T-helper 17 cell (primary cell): ENCODE measurements at places on chromosomes 7 and 10. TPM values are rescaled to one million over a fixed set of nuclear protein-coding genes. Genes with fewer than 3 reads are reported as not detected.

PRF1 gene
- total RNA-seq = 16.5 TPM

DNA sequence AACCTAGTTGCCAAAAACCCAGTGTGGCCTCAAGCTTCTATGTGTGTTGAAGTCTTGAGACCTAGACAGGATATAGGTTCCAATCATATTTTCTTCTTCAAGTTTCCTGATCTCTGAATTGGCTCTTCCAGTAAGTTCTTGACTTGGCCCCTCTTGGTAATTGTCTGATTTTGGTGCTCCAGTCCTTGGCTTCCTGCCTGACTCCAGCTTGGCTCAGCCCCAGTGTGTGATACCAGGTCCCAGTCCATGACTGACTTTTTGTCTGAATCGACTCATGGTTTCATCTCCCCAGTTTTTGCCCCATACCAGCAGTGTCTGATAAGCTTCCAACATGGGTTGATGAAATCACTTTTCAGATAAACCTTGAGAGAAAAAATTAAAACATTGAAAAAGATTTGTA, 72.3 kb downstream of the FAS start:
- H3K36me3 ChIP-seq = no peaks in the 10 kb centered on the region
- H3K4me1 ChIP-seq = no peaks in the 10 kb centered on the region
- no peak overlapping the region for H3K4me3 ChIP-seq
- no peak overlapping the region for H3K27ac ChIP-seq

DNA sequence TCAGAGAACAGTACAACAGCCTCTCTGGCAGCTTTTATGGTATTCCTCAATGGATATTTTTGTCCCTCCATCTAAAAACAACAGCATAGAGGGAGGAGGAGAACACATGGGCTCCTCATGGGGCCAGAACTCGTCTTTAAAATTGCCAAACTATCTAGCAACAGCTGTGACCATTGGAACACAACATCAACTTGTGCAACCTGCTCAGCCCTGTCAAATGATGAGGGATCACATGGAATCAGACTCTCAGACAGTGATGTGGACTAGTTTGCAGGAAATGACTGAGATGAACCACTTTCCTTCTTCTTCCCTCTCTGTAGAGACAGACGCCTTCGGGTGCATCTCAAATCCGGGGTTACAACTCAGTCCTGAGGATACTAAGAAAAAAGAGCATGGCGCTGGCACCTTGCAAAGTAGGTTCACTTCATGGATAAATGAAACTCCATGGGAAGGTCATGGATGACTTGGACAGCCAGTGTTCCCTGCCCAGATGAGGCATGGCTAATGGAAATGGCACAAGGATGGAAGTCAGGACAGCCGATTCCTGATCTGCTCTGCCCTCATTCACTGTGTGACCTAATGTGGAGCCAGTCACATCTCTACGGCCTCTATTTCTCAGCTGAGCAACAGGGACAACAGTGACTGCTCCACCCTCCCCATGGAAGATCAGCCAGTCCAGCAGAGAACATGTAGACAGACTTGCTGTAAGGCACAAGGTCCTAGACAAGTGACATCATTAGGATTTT, 24.6 kb upstream of the DGKI start:
- peaks cover 3% of the 10 kb centered on the region for H3K4me1 ChIP-seq
- no peak for DNase-seq
- no peak overlapping the region for H3K27ac ChIP-seq
- peaks cover 5% of the 10 kb centered on the region for H3K36me3 ChIP-seq

DNA sequence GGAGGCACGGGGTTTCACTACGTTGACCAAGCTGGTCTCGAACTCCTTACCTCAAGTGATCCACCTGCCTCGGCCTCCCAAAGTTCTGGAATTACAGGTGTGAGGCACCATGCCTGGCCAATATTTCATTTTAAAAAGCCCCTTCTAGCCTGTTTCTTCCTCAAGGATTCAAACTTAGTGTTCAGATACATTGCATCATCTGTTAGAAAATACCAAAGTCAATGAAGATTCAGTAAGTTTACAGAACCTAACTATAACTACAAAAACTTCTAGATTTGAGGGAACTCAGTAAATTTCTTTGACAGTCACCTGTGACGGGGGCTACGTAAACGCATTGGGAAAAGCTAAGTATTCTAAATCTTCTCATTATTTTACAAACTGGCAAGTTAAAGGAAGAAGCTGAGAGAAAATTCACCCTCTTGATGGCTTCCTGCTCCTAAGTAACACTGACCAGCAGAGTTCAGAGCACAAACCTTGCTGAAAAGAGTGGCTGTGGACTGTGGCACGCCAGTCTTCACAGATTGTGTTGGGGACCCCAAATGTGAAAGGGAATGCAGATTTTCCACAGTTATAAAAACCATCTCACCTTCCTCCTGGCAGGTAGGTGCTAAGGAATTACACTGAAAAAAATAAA, 162.2 kb downstream of the PKD1L1 start:
- no peak for DNase-seq
- H3K4me3 ChIP-seq = no peak overlapping the region
- peaks cover 14% of the 10 kb centered on the region for H3K27me3 ChIP-seq
- H3K36me3 ChIP-seq = no peaks in the 10 kb centered on the region

GRCh38 chr7:66741710-66742049, 1.1 kb downstream of the RABGEF1 start:
- H3K36me3 ChIP-seq = no peaks in the 10 kb centered on the region
- no peak for DNase-seq
- H3K4me3 ChIP-seq = peak overlapping the region; percentile 95
- no peaks in the 10 kb centered on the region for H3K27me3 ChIP-seq
- peak overlapping the region; percentile 98 for H3K27ac ChIP-seq

DNA sequence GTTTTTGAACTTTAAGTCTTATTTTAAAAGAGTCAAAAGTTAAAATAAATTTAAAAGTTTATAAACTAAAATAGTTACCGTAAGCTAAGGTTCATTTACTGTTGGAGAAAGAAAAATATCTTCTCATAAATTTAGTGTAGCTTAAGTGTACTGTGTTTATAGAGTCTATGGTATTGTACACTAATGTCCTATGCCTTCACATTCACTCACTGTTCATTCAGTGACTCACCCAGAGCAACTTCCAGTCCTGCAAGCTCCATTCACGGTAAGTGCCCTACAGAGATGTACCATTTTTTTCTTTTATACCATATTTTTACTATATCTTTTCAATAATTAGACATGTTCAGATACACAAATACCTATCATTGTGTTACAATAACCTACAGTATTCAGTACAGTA, 97.6 kb downstream of the PTN start:
- H3K27ac ChIP-seq = no peak overlapping the region
- no peak for DNase-seq
- H3K36me3 ChIP-seq = no peaks in the 10 kb centered on the region
- H3K4me1 ChIP-seq = no peaks in the 10 kb centered on the region
- H3K4me3 ChIP-seq = no peak overlapping the region

DNA sequence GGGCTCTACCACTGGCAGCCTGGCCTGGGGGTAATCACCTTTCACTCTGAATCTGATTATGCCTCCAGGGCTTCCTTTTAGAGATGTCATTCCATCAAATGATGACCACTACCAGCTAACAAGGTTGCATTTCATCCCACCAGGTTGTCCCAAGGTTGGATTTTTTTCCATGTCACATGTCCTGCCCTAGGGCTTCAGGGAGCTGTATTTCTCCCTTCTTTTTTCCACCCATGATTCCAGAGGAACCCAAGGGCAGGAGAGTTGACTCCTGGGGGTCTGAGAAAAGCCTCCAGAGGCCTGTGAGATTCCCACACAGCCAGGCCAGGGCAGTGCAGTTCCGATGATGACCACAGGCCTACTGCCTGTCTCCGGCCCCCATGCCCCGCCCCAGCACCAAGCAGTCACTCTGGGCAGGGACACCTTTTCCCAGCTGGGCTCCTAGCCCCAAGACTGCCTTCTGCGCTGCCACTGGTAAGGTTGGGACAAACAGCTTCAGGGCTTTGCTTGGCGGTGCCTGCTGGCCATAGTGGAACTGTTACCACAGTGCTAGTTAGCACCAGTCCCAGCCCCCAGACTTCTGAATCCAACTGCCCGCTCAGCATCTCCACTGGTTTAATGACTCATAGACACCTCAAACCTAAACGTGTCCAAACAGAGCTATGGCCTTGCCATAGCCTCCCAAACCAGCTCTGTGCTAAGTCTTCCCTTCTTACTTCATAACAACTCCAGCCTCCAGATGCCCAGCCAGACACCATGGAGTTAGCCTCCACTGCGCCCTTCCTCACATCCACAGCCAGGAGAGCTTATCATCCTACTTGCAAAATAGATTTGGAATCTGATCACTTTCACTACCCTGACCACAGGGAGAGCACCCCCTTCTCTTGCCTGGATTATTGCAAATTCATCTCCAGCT, 133.7 kb downstream of the ARHGAP22 start:
- no peaks in the 10 kb centered on the region for H3K36me3 ChIP-seq
- DNase-seq = no peak
- H3K4me1 ChIP-seq = peaks cover 7% of the 10 kb centered on the region
- no peak overlapping the region for H3K4me3 ChIP-seq
- peaks cover 13% of the 10 kb centered on the region for H3K27me3 ChIP-seq
- H3K27ac ChIP-seq = no peak overlapping the region
